Hair follicular keratinocyte (primary cell): ENCODE measurements at places on chromosomes 5 and 9. TPM values are rescaled to one million over a fixed set of nuclear protein-coding genes. Genes with fewer than 3 reads are reported as not detected.

Gene CCNI2
- 0.16 and 0.30 TPM in 2 replicates for total RNA-seq

Gene CCL27
- not detected in 2 replicates for total RNA-seq

Gene OLFML2A
- total RNA-seq = under 0.01 and 0.11 TPM in 2 replicates

Gene HRH2
- not detected in 2 replicates for total RNA-seq

Gene IFNK
- total RNA-seq = 2.2 and 4.3 TPM in 2 replicates

Gene INVS
- 18.5 and 19.1 TPM in 2 replicates for total RNA-seq

Gene FOXD4L6
- total RNA-seq = 0.27 TPM in 1 of 2 replicates, not detected in the other

Gene PCDHA9
- not detected in 2 replicates for total RNA-seq

Gene PCDHB10
- total RNA-seq = under 0.01 and 0.04 TPM in 2 replicates
